OCI-LY7 (cell line): ENCODE measurements at places on chromosomes 11 and 22. TPM values are rescaled to one million over a fixed set of nuclear protein-coding genes. Genes with fewer than 3 reads are reported as not detected.

DNA sequence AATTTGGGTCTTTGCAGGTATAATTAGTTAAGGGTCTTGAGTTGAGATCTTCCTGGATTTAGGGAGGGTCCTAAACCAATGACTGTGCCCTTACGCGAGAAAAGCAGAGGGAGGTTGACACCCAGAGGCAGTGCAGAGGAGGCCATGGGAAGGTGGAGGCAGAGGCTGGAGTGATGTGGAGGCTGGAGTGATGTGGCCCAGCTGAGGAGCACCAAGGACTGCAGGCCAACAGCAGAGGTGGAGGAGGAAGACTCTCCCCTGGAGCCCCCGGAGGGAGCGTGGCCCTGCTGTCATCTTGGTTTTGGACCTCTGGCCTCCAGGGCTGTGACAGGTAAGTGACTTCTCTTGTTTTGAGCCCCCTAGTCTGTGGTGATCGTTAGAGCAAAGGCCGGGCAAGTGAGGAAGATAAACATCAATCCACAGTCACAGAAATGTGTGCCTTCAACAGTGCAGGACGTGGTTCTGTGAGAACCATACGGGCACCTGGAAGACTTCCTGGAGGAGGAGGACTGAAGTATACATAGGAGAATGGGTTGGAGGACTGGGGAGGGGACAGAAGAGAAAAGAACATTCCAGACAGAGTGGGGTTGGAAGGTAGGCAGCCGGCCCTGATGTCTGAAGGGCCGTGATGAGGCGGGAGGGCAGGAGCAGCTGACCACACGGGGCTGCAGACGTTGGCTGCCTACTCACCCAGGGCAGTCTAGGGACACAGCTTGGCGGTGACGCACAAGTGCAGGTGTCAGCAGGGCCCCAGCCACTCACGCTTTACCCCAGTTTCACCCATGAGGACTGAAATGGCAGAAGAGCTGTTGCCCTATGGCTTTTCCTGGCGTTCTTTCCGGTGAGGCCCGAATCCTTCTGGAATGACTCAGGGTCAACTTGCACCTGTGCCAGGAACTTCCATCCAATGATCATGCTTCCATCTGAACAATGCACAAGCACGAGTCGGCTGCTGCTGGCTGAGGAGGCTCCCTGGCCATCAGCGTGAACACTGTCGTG, 270.2 kb downstream of the CTTN start:
- no peak for DNase-seq

C11orf91 gene
- total RNA-seq, result not detected in 2 replicates

DNA sequence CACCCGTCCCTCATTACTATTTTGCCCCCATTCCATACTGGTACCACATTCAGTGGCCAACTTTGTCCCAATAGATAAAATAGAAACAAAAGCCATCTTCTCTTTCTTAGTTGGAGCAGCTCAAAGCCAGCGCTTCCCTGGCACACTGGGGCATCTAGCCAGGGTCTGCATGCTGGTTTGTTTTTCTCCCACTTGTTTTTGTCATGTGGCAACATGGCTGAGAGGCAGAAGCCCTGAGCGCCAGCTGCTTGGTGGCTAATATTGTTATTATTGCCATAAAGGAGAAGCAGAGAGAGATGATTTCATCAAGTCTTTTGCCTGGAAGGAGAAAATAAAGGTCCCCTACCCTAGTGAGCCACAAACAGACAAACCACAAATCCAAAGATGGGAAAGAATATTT, 48.4 kb upstream of the CRTAM start:
- DNase-seq, result no peak

DNA sequence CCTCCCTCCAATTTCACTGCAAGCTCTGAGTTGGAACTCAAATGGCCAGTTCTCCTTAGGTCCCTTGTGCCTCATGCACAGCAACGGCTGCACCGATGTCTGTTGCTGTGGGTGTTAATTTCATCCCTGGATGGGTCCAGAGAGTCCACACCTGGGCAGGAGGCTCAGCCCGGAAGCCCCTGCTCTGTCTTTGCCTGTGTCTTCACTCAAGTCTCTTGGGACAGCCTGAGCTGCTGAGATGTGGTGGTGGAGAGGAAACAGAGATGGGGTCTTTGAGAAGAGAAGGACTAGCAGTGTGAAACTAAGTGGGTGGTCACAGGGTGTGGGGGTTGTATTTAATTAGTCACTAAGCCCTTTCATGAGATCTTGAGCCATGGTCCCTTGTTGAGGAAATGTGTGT, 109.3 kb downstream of the NECTIN1 start:
- DNase-seq, result peak; percentile 77
